Renal cortical epithelial cell (primary cell): ENCODE measurements at places on chromosomes 7 and 10.

- peak; percentile 58 for DNase-seq
Observed at GRCh38 chr7:1043552-1044188, 676 bp upstream of the GPR146 start.

DNA sequence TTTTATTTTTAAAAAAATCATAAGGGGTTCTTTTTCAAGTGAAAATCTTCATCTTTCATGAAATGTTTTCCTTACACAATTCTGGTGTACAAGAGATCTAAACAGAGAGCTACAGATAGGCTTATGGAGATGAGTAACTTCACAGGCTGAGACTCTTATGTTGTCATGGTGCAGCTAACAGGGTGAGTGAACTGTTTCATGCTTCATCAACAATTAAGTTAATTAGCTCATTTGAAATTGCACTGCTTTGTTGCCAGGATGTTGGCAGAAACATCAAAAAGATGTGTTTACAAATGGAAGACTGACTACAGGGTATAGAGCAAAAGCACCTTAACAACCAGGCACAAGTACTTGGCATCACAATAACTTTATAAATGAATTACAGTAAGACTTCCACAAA is 230.8 kb downstream of the FOXP2 start:
- peak; percentile 35 for DNase-seq

- DNase-seq, result no peak
Observed at GRCh38 chr7:12431886-12432556, 28.4 kb upstream of the VWDE start.

- DNase-seq, result peak; percentile 65
Observed at GRCh38 chr7:81624650-81625631, 144.9 kb downstream of the HGF start.

GRCh38 chr7:155136619-155137243 is 66.6 kb downstream of the HTR5A start:
- no peak for DNase-seq

DNA sequence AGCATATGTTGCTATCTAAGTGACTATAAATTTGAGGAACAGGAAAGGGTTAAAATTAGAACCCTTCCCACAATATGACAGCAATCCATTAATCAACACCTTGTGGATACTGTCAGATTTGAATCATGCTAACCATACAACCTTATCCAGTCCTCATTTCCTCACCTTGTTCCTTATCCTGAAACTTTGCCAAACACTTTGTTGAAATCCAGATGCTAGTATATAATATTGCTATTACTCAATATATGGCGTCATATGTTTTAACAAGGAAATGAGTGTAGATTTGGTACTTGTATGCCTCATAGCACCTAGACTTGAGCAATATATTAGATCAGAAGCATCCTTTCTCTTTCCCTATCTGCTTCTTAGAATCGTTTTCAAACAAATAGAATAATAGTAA is 66.3 kb upstream of the SLC25A13 start:
- DNase-seq, result peak; percentile 27
